Common myeloid progenitor, CD34-positive (primary cell): ENCODE measurements at places on chromosomes 4 and X.

- no peak for DNase-seq
Observed at GRCh38 chr4:79871961-79872360, 201.1 kb downstream of the ANTXR2 start.

- no peak for DNase-seq
Observed at GRCh38 chr4:168555437-168555836, 58.6 kb downstream of the PALLD start.

GRCh38 chrX:3962511-3963311 is 249.3 kb upstream of the PRKX start:
- peak; percentile 44 for DNase-seq

DNA sequence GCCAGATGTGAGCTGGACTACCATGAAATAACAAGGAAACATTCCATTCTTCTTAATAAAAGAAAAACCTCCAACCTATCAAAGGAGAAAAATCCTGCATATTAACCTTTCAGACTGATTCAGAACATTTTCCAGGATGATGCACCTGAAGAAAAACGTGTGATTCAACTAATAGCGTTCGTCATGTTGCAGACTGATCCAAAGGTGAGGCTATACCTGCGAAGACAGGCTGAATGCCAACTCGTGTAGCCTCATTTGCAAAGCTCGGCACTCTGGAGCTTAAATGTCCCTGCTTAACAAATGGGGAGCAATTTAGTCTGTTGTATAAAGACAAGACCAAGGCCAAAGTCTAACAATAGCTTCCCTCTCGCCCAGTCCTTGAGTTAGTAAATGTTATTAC is 172.0 kb upstream of the NOCT start:
- DNase-seq: no peak

GRCh38 chr4:109156356-109156755 is 146.1 kb downstream of the COL25A1 start:
- DNase-seq: no peak

- DNase-seq: peak; percentile 90
Observed at GRCh38 chr4:15778289-15779241, at the start of gene CD38. Gene CD38, plus strand, starts transcription at chr4:15778328. Its CDS starts 87 bp downstream, at chr4:15778415.

DNA sequence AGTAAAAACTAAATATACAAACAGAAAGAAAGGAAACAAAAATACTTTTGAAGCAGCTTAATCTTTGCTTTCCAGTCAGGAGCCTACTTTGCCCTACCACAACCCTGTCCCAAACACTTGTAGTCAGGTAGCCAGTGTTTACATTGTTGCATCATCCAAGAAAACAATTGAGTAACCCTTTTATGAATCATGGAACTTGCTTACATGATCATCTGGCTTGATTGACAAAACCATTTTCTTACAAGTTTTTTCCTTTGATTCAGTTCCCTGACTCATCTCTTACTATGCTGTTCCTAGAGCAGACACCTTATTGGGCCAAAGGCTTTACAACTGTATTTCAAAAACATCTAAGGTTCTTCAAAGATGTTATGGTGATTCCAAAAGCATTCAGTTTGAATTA is 740.1 kb downstream of the KLHL13 start:
- DNase-seq: no peak

GRCh38 chrX:116413273-116413672 is 23.1 kb upstream of the SLC6A14 start:
- DNase-seq: no peak

GRCh38 chr4:124740501-124740900 is 28.0 kb upstream of the ANKRD50 start:
- DNase-seq: no peak

- peak; percentile 18 for DNase-seq
Observed at GRCh38 chr4:153651587-153651986, 32.5 kb upstream of the TLR2 start.

DNA sequence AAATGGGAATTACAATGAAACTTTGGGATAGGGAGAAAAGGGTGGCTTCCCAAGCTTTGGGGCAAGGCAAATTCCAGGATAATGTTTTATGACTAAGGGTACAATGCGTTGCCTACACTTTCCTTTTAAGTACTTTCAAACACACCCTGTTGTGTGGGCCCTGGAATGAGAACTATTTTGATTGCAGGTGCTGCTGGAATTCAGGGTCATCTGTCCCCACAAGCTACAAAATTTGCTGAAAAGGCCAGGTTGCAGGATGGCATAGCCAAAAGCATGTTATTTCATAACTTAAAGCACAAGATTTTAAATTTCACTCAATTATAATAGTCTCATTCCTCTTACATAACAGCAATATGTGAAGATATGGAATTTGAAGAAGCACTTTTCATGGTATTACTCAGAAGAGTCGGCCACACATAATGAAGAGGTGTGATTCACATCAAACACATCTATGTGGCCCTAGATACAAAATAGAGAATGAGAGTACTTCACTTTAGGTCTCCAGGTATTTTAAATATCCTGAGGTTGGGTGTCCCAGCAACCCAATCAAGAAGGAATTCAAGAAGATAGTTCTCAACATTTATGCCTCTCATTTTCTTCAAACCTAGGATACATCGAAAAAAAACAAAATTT is 89.3 kb downstream of the APBB2 start:
- no peak for DNase-seq

GRCh38 chr4:86993909-86994681 is 59.3 kb downstream of the AFF1 start:
- no peak for DNase-seq

DNA sequence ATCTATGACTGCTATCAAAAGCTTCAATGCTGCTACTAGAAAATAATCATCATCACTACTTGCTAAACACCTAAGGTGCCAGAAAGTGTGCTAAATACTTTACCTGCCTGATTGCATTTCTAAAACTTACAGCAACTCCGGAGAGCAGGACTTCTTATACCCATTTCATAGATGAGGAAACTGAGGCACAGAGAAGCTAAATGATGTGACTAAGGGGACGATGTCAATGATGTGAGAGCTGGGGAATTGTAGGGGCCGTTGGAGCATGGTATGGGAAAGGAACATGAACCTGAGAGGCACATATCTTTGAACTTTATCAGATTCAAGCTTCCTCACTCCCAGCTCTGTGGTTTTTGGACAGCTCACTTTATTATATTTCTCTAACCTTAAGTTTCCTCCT is 38.7 kb downstream of the CCKAR start:
- no peak for DNase-seq

GRCh38 chrX:154092371-154092770 is 5.1 kb downstream of the MECP2 start:
- DNase-seq: peak; percentile 36

- DNase-seq: no peak
Observed at GRCh38 chr4:118941149-118941548, 52.5 kb downstream of the SYNPO2 start.

- DNase-seq: no peak
Observed at GRCh38 chr4:89682808-89683207, 154.2 kb downstream of the SNCA start.

- DNase-seq: no peak
Observed at GRCh38 chr4:182502064-182502463, 258.9 kb downstream of the TENM3 start.

DNA sequence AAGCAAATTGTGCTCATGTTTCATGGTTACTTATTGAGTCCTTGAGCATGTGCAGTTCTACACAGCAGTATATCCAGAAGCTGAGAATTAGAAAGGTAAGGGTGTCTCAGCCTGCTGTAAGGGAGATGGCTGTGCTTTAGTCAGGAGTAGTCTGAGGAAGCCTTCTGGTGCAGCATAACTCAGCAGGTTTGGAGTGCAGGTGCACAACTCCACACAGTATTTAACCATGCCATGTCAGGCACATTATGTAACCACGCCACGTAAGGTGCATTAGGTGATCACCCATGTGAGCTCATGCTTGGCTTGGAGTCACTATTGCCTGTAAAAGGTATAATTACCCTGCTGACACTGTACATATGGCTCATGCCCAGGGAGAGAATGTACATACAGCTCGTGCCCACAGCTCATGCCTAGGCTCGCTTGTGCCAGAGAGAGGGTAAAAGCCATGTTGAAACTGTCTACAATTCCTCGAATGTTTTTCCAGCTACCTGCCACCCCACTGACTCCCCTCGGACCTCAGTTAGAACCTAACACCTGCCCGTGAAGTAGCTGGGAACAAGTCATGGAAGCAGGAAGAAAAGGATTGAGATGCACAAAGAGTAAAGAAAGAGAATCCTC is 37.8 kb downstream of the UCHL1 start:
- DNase-seq: peak; percentile 73
